ENCODE measurements at places on chromosomes 7 and 10.

GRCh38 chr10:68734349-68734748 lies 13.3 kb downstream of the CCAR1 start:
- DNase-seq, result no peak

- DNase-seq, result no peak
These were observed 132.0 kb downstream of the NEBL start for GRCh38 chr10:20765066-20765465.

GRCh38 chr7:121105262-121105661 lies 116.8 kb downstream of the CPED1 start:
- no peak for DNase-seq

DNA sequence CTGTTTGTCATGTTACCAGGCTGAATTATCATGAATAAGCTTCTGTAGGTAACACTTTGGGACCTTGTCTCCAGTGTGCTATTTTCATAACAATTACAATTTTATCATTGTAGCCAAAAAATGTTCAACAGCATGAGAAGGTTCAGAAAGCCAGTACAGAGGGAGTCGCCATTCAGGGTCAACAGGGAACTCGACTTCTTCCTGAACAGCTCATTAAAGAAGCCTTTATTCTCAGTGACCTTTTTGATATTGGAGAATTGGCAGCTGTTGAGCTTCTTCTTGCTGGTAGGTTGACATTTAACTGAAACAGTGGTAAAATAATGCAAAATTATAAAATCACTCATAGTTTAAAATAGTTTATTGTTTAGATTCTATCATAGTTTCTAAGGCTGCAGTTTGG lies 15.8 kb downstream of the NUP205 start:
- no peak for DNase-seq

GRCh38 chr7:92255308-92255707 lies 9.5 kb downstream of the ANKIB1 start:
- no peak for DNase-seq

DNA sequence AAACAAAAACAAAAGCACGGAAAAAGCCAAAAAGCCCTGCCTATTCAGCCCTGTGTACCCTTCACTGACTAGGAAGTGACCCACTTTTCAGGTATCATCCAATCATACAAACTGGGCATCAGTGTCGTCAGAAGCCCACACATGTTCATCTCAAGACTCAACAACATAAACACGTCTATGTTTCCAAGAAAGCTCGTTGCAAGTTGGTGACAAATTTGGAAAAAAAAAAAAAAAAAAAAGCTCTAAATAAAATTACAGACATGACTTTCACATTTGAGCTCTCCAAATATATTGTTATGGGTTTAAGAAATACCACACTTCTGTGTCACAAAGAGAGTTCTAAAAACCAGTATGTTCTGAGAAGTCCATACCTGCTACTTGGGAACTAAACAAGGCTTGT lies 204.7 kb upstream of the KLF14 start:
- no peak for DNase-seq

DNA sequence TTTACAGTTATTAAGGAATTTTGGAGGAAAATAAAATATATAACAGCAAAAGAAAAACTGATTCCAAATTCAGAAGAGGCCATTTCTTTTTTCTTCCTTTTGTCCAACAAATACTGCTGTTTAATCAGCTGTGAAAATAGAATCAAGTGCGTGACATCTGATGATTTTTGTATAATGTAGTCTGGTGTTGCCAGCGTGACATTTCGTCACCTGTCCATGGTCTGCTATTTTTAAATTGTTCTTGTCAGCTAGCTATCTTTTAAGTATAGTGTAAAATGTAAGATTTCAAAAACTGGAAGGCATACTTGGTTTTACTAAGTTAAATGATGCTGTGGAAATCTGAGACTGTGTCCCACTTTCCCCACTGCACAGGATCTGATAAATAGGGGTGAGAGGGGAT lies 105.9 kb downstream of the CPEB3 start:
- DNase-seq, result no peak

DNA sequence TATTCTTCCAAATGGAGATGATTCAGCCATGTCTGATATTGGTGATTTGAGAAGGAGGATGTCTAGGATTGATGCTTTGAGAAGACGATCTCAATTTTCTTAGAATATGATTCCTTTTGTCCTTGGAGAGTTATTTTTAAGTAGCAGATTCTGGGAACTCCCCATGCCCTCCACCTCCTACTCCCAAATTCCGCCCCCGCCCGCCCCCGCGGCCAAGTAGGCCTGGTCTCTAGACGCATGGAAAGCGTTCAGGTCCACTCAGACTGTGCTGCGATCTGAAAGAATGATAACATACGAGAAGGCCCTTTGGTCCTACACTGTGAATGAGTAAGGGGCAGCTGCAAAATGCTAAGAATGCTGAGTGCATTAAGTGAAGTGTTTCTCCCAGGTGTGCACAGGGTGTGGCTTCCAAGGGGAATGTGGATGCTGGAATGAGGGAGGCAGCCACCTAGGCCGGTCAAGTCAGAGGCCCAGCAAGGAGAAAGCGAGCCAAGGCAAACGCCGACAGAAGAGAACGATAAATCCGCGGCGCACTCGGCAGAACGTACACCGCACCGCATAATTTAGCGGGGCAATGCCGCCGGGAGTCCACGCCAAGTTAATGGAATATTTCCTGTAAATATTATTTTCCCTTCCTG lies 142.3 kb downstream of the PRPF18 start:
- DNase-seq, result no peak

DNA sequence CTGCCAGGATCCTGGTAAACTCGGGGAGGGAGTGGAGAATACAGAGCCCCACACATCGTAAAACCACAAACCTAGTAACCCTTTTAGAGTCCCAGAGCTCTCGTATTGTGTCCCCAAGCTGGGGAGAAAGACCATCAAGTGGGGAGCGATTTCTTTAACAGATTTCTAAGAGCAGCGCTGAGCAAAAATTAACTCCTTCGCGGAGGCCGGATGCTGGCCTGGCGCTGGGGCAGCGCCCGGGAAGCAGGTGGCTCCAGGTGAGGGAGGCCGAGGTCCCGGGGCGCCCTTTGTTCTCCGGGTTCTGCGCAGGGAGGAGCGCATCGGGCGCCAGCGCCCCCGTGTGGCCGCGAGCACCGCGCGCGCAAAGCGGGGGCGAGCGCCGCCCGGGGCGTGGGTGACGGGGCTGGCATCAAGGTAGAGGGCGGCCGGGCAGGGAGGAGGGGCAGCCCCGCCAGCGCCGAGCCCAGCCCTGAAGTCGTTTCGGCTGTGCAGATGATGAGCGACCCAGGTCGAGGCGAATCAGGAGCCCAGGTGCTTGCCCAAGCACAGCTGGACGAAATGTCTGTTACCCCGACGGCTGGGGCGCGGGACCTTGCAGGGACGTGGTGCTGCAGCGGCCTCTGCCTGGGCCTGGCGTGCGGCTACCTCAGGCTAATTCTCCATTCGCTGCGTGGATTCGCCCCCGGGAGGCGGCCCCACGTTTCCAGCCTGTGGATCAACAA lies 10.4 kb upstream of the FGFR2 start:
- DNase-seq, result peak; percentile 29

- DNase-seq, result no peak
These were observed 1.1 kb downstream of the TBX20 start for GRCh38 chr7:35252612-35253459.
